ENCODE measurements at places on chromosomes 1 and 21.

GRCh38 chr1:64923294-64923718 is 43.0 kb downstream of the JAK1 start:
- no peak overlapping the region for H3K27ac ChIP-seq
- H3K4me1 ChIP-seq: peaks cover 8% of the 10 kb centered on the region
- no peaks in the 10 kb centered on the region for H3K36me3 ChIP-seq
- no peaks in the 10 kb centered on the region for H3K27me3 ChIP-seq

GRCh38 chr1:63343922-63344321 is 21.6 kb downstream of the FOXD3 start:
- no peak overlapping the region for H3K4me3 ChIP-seq
- H3K4me1 ChIP-seq: no peaks in the 10 kb centered on the region
- H3K27ac ChIP-seq: no peak overlapping the region
- no peaks in the 10 kb centered on the region for H3K27me3 ChIP-seq

DNA sequence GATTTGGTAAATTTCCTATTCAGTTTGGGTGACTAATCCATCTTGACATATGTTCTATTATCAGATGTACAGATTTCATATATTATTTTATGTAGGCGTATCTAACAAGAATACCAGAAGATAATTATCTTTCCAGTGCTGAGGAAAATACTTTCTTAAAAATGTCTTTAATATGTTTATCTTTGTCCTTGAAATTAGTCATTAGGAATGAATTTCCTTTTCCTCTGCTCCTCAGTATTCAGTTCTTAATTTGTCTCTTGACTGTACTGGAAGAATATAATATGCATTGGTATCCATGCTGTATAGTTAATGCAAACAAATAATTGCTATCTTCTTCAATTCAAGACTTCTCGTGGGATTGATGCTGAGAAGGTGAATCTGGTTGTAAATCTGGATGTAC is 6.6 kb downstream of the DDX20 start:
- H3K4me3 ChIP-seq: no peak overlapping the region
- no peaks in the 10 kb centered on the region for H3K4me1 ChIP-seq
- H3K27me3 ChIP-seq: no peaks in the 10 kb centered on the region
- H3K36me3 ChIP-seq: peaks cover 9% of the 10 kb centered on the region
- no peak overlapping the region for H3K27ac ChIP-seq
- no peak for DNase-seq

- H3K27me3 ChIP-seq: no peaks in the 10 kb centered on the region
- peak overlapping the region; percentile 48 for H3K27ac ChIP-seq
- peak; percentile 89 for DNase-seq
- no peaks in the 10 kb centered on the region for H3K36me3 ChIP-seq
- no peaks in the 10 kb centered on the region for H3K4me1 ChIP-seq
- peak overlapping the region; percentile 2 for H3K4me3 ChIP-seq
Observed at GRCh38 chr1:220300442-220301121, 28.3 kb upstream of the RAB3GAP2 start.

GRCh38 chr1:230972855-230973271 is 5.8 kb downstream of the TTC13 start:
- no peak overlapping the region for H3K4me3 ChIP-seq
- no peaks in the 10 kb centered on the region for H3K36me3 ChIP-seq
- no peak for DNase-seq
- no peak overlapping the region for H3K27ac ChIP-seq
- no peaks in the 10 kb centered on the region for H3K4me1 ChIP-seq
- no peaks in the 10 kb centered on the region for H3K27me3 ChIP-seq

DNA sequence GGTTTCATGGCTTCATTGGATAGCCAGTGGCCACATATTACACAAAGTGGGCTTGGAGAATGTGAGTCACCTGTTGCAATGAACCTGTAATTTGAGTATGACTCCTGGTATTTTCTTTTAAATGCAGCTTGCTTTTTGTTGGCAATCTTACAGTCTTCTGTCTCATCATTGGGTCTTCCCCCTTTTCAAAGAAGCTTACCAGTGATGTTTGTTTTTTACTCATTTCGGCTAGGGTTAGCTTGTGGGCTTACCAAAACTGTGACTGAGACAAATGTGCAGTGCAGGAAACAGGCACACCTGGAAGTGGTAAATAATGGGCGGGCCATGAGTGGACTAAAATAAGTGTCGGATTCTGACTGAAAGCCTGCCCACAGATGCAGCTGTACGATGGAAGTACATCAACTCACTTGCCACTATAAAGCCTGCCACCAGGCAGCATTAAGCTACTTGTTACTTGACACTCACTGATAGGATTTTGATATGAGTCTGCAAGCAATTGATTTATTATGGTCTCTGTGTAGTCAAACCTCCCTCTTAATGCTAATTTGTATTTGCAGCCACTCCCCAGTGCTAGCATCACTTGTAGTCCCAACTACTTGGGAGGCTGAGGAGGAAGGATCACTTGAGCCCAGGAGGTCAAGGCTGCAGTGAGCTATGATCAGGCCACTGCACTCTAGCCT is 4.2 kb downstream of the HHAT start:
- H3K4me3 ChIP-seq: no peak overlapping the region
- H3K27ac ChIP-seq: no peak overlapping the region
- no peaks in the 10 kb centered on the region for H3K4me1 ChIP-seq
- H3K36me3 ChIP-seq: no peaks in the 10 kb centered on the region
- no peaks in the 10 kb centered on the region for H3K27me3 ChIP-seq

GRCh38 chr1:6143395-6143794 is 36.7 kb downstream of the CHD5 start:
- no peak overlapping the region for H3K4me3 ChIP-seq
- H3K36me3 ChIP-seq: no peaks in the 10 kb centered on the region
- DNase-seq: no peak
- no peaks in the 10 kb centered on the region for H3K4me1 ChIP-seq
- no peak overlapping the region for H3K27ac ChIP-seq
- no peaks in the 10 kb centered on the region for H3K27me3 ChIP-seq

DNA sequence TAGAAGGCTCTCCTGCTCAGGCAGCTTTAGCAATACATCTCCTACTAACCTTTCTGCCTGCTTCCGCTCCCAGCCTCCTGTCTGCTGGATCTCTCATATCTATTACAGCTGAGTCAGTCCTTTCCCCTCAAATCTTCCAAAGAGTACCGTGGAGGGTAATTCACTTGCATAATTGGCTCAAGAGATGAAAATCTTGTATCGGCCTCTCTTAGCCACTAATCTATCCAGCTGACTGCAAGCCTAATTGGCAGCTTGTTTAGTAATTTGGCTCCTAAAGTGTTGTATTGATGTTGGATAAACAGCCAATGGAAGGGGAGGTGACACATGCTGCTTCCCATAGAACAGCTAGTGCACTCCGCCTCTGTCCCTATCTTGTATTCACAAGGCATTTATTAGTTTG is 195.7 kb downstream of the GPATCH2 start:
- H3K36me3 ChIP-seq: no peaks in the 10 kb centered on the region
- no peaks in the 10 kb centered on the region for H3K4me1 ChIP-seq
- no peak overlapping the region for H3K27ac ChIP-seq
- H3K4me3 ChIP-seq: no peak overlapping the region
- DNase-seq: no peak

DNA sequence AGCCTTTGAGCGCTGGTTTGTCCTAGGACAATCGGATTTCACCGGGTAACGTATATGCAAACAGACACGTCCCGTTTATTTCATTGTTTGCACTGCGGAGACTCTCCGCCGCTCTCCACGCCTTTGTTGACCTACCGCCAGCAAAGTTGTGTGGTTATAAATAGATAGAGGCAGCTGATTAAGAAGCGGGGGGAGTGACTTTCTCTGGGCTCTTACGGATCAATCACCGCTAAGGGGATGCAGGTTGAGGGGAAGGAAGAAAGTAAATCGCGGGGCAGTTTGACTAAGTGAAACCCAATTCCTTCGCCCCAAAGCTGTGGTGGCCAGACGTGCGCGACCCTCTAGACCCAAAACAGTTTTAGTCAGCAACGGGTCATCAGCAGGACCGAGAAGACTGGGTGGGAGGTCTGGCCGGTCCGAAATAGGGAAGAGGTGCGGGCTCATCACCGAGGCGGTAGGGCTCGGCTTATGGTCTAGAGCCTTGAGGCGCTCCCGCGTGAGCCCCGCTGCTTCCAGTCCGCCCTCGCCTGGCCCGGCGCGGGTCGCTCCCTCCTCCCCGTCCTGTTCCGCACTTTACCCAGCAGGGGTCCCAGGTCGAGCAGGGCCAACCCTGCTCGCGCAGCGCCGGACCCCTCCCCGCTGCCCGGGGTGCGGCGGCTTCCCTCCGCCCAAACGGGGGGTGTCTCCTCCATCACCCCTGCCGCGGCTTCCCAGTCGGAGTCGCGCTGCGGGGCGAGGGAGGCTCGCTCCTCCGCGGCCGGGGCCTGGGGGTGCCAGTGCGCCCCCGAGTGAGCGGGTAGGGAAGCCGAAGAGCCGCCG is 120.8 kb upstream of the RRP15 start:
- H3K27ac ChIP-seq: no peak overlapping the region
- H3K4me3 ChIP-seq: peak overlapping the region; percentile 35
- no peaks in the 10 kb centered on the region for H3K27me3 ChIP-seq
- no peaks in the 10 kb centered on the region for H3K36me3 ChIP-seq
- no peak for DNase-seq

- peaks cover 16% of the 10 kb centered on the region for H3K4me1 ChIP-seq
- H3K27me3 ChIP-seq: no peaks in the 10 kb centered on the region
- no peak overlapping the region for H3K4me3 ChIP-seq
- H3K36me3 ChIP-seq: no peaks in the 10 kb centered on the region
- H3K27ac ChIP-seq: no peak overlapping the region
Observed at GRCh38 chr1:205805082-205805711, 7.8 kb downstream of the SLC41A1 start.

DNA sequence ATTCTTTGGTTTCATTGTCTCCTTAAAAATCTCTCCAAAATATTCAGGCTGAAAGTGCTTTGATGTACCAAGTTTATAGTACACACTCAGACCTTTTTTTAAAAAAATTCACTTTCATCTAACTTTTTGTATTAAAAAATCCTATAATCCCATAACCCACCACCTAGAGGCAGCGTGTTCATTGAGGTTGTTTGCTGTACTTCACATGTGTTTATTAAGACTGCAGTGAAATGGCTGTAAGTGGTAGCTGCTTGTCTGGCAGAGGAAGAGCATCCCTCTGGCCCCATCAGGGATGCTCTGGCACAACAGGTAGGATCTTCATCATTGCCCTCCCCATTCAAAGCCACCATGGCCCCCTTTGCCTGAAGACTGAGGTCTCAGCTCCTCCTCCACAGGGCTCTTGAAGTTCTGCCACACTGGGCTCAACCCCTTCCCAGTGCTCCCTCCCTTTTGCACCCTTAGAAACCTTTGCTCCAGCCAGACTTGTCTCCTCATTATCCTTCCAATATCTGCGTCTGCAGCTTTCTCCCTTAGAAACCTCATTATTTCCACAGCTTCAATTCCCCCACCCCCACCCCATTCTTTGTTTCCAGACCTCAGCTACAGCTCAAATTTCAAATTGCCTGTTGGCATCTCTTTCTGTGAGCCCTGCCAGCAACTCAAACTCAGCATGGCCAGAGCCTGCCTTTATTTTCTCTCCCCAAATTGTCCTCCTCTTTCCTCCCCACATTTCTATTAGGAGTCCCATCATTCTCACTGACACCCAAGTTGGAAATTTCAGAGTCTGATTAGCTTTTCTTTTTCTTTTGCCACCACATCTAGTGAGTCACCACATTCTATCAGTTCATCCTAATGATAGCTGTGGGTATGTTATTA is 369.6 kb upstream of the USP24 start:
- DNase-seq: no peak
- H3K4me3 ChIP-seq: no peak overlapping the region
- peaks cover 12% of the 10 kb centered on the region for H3K4me1 ChIP-seq
- no peaks in the 10 kb centered on the region for H3K36me3 ChIP-seq
- no peak overlapping the region for H3K27ac ChIP-seq

DNA sequence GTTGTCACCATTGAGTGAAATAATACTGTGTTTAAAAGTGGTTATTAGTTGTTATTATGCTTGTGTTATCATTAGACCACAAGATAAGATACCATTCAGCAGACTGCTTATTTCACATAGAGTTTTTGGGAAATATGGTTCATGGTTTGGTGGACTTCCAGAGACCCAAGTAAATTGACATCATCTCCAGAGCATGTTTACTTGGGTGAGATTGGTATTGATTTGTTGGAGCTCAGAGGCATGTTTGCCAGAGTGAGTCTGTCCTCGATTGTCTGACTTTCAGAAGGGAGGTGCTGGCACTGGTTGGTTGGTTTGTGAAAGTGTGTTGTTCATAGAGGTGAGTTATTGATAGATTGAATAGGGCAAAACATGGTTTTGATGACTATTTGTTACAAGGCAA is 291.4 kb downstream of the TGFB2 start:
- no peak overlapping the region for H3K27ac ChIP-seq
- H3K4me3 ChIP-seq: no peak overlapping the region
- no peaks in the 10 kb centered on the region for H3K4me1 ChIP-seq
- DNase-seq: no peak

GRCh38 chr1:63413394-63413793 is 46.0 kb downstream of the ALG6 start:
- no peaks in the 10 kb centered on the region for H3K36me3 ChIP-seq
- no peaks in the 10 kb centered on the region for H3K4me1 ChIP-seq
- no peaks in the 10 kb centered on the region for H3K27me3 ChIP-seq
- H3K27ac ChIP-seq: no peak overlapping the region
- no peak overlapping the region for H3K4me3 ChIP-seq
- DNase-seq: no peak

- no peaks in the 10 kb centered on the region for H3K36me3 ChIP-seq
- H3K4me1 ChIP-seq: no peaks in the 10 kb centered on the region
- no peak overlapping the region for H3K27ac ChIP-seq
- no peak for DNase-seq
Observed at GRCh38 chr21:33059380-33059841, 10.5 kb upstream of the OLIG1 start.

- H3K36me3 ChIP-seq: no peaks in the 10 kb centered on the region
- H3K4me3 ChIP-seq: no peak overlapping the region
- H3K27ac ChIP-seq: no peak overlapping the region
Observed at GRCh38 chr1:235087906-235088305, 40.7 kb downstream of the TOMM20 start.

DNA sequence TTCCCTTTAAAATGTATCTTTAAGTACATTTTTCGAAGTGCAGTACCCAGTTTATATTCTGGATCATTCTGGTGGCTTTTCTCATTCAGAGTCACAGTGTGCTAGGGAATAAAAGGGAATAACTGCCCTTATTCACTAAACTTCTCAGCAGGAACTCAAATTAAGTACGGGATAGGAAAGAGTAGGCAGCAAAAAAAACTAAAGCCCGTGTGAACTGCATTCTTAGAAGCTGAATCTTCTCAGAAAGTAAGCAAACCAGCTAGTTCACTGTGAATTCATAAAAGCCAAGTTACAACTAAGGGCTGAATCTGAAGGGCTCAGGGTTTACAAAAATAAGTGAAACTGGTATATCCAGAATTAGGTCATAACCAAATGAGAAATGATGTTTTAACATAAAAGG is 22.0 kb downstream of the PRPF38A start:
- H3K27ac ChIP-seq: no peak overlapping the region
- no peaks in the 10 kb centered on the region for H3K27me3 ChIP-seq
- no peak overlapping the region for H3K4me3 ChIP-seq

GRCh38 chr1:157841708-157842107 is at the start of gene CD5L:
Gene CD5L (minus strand): TSS chr1:157841808. CDS start chr1:157841701, 107 bp downstream.
- H3K4me3 ChIP-seq: no peak within 1 kb of the TSS
- no peaks in the 10 kb centered on the region for H3K36me3 ChIP-seq
- no peaks in the 10 kb centered on the region for H3K4me1 ChIP-seq
- H3K27me3 ChIP-seq: no peaks in the 10 kb centered on the region

Measured in aorta (tissue), 5 donors.